ENCODE measurements at places on chromosomes 5 and 9. TPM values are rescaled to one million over a fixed set of nuclear protein-coding genes. Genes with fewer than 3 reads are reported as not detected.

NME5 gene
- total RNA-seq, result 0.71 TPM

AMACR gene
- total RNA-seq, result 5.6 TPM

AIF1L gene
- 57.2 TPM for total RNA-seq

- DNase-seq, result no peak
These were observed 37.5 kb upstream of the BOD1 start for GRCh38 chr5:173653822-173654523.

- no peak for DNase-seq
These were observed 1.7 kb upstream of the DPH7 start for GRCh38 chr9:137580209-137580953.

GRCh38 chr5:74516211-74516636 is 124.3 kb downstream of the ENC1 start:
- no peak for DNase-seq

GRCh38 chr9:120875643-120875953 is 1.4 kb downstream of the PHF19 start:
- no peak for DNase-seq

DNA sequence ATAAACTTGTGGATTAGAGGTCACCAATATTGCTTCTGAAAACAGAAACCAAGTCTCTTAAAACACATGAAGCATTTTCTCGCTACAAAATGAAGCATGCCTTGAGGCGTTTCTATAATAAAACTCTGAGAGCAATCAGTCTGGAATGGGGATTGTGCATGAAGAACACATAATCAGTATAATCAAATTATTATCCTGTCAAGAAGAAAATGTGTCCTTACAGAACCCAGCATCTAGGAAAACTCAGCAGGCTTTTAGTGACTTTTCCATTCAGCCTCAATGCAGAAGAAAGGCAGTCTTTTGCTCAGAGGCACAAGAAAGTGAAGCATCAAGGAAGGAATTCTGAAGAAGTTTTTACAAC is 121.9 kb downstream of the CDH18 start:
- DNase-seq, result no peak

- DNase-seq, result no peak
These were observed 221.7 kb downstream of the FGF10 start for GRCh38 chr5:44167540-44167939.

Measured in mesenteric fat pad (tissue), 1 donor.